SK-N-DZ (cell line): ENCODE measurements at places on chromosomes 4 and X.

- DNase-seq, result no peak
Observed at GRCh38 chrX:48468693-48469691, 1.1 kb downstream of the SLC38A5 start.

- no peak for DNase-seq
Observed at GRCh38 chr4:142036795-142037583, 400.6 kb downstream of the IL15 start.

DNA sequence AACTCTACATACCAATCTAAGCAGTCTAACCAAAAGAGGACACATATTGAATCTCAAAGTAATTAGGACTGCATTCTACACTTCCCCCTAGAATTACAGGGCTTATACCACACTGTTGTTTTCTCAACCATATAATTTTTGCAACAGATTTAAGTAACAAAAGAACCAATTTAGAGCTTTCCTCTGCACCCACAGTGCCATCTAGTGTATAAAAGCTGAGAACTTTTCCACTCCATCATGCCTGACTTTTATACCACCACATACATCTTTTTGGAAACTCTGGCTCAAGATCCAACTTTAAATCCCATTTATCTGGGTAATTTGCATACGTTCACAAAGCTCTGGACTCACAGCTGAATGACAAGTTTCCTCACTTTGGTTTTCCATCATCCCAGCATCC, 99.5 kb downstream of the EFHC2 start:
- no peak for DNase-seq

DNA sequence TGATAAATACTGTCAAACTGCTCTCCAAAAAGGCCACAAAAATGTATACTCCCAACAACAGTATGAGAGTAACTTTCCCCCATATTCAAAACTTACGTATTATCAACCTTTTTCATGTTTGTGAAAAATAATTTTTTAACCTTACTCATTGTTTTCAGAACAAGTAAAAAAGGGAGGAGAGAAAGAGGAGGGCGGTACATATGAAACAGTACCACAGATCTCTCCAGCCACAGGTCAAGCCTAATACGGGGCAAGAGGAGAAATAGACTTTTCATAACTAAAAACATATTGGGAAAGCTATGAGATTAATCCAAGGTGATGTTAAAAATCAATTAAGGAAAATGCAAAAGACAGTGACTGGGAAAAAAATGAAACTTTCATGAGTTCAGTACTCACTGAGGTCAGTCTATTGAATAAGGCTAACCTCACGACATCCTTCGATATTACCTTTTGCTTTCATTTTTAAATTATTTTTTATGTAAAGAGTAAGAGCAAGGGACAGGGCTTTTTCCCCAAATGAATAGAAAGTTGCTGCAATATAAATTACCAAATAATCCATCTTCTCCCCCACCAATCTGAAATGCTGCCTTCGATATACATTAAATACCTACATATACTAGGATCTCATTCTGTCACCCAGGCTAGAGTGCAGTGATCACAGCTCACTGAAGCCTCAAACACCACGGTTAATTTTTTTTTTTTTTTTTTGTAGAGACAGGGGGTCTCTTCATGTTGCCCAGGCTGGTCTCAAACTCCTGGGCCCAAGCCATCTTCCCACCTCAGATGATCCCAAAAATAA, 25.3 kb downstream of the FBXW7 start:
- DNase-seq, result no peak

DNA sequence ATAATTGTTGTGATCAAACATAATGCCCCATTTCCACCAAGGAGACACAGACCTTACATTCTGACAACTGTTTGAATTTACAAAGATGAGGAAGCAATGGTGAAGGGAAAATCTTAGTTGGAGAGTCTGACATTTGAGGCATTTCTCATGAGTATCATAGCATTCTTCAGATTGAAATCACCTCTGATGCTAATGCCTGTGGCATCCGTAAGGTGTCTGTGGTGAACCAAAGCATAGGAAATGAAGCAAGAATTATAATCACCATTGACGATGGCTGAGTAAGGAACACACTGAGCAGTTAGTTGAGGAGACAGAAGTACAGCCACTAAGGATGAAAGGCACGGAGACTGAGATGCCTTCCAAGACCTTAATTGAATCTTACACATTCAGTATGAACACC, 575.7 kb downstream of the TRIML1 start:
- DNase-seq, result no peak

DNA sequence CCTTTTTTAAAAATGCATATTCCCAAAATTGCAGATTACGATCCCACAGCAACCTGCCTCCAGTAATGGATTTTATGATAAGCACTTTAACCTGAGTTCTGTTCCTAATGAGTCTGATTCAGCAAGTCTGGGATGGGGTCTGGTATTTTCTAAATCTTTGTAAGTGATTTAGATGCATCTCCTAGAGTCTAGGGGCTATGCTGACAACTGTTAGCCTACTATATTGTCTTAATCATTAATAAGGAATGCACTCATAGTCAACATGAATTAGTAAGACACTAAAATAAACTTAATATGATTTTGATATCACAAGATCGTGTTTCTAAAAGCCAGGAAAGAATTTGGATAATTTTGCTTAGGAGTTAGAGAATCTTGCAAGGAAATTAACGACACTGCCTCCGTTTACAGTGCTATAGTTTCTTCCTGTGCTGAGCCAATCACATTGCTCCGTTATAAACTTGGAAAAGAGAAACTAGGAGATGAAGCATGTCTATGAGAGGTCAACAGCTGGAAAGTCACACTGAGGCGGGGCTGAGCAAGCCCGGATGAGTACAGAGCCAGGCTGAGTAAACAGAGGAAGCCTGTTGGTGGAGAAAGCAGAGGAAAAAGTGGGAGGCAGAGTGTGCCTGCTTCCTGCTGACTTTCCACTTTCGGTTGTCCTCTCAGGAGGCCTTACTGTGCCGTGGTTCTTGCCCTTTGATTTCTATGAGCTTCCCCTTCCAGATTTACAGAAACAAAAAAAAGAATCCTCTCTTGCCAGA, 5.4 kb downstream of the SCARB2 start:
- DNase-seq, result peak; percentile 15

DNA sequence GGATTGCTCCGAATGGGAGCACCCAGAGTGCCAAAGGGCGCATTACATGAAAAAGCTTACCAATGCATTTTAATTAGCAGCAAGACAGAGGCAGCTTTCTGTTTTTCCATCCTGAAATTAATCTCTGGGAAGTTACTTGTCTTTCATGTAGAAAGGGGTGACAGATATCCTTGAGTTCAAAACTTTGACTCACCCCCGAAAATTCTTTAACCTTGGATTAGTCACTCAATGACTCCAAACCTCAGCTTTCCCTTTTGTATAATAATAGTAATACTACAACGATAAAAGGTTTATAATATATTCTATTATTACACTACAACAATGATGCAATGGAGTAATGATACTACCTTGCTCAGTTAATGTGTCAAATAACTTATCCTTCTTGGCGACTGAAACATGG, 126.3 kb downstream of the ADAMTS3 start:
- no peak for DNase-seq

DNA sequence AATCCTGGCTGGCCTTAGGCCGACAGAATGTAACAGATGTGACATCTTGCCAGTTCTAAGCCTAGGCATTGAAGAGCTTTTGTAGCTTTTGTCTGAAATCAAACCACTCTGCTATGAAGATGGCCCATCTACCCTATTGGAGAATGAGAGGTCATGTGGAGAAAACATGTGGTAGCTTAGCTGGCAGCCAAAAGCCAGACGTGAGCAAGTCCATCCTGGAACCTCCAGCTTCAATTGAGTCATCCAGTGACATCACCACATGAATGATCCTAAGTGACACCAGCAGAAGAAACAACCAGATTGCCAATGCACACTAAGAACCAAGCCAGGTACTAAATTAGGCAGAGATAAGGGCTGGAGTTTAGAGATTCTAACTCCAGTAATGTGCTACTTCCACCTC, 154.8 kb upstream of the ZFP42 start:
- no peak for DNase-seq

DNA sequence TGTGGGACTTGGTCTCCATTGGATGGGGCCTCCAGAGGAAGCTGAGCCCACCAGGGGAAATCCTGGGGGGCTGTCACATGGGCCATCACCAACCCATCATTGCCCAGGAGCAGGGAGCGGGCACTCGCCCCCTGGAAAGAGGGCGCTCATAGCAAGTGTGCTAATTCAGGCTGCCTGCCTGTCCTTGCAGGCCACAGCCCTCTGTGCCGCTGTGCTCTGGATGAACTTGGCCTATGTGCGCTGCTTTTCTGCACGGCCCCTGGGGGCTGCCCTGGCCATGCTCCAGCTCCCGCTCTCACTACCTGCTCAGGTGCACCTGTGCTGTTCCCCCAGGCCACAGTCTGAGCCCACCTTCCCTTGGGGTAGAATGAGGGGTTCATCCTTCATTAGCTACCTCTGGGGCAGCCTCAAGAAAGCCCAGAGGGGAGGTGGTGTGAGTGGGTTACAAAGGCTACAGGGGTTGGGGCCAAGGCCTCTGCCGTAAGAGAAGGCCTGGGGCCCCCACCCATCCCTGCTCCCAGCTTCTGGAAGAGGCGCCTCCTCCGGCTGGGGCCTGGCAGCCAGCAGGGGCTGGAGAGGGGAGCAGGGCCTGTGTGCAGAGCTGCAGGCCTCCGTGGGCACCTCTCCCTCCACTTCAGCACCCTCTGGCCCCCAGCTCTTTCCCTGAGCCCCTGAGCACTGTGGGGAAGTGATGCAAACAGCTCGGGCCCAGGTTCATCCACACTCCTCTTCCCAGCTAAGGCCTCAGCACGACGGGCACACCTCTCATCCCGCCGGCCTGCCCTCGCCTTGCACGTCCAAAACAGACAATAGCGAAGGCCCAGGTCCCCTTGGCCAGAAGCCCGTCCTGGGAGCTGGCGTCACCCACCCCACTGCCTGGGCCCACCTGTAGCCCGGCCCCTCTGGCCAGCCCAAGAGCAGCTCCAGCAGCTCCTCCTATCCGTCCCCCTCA, 8.9 kb downstream of the CFAP99 start:
- no peak for DNase-seq

GRCh38 chr4:2083826-2084160, 24.7 kb downstream of the NAT8L start:
- DNase-seq, result no peak
